ENCODE measurements at places on chromosomes 11 and 22.

GRCh38 chr11:43922744-43923405 lies 19.6 kb upstream of the C11orf96 start:
- no peak for DNase-seq

DNA sequence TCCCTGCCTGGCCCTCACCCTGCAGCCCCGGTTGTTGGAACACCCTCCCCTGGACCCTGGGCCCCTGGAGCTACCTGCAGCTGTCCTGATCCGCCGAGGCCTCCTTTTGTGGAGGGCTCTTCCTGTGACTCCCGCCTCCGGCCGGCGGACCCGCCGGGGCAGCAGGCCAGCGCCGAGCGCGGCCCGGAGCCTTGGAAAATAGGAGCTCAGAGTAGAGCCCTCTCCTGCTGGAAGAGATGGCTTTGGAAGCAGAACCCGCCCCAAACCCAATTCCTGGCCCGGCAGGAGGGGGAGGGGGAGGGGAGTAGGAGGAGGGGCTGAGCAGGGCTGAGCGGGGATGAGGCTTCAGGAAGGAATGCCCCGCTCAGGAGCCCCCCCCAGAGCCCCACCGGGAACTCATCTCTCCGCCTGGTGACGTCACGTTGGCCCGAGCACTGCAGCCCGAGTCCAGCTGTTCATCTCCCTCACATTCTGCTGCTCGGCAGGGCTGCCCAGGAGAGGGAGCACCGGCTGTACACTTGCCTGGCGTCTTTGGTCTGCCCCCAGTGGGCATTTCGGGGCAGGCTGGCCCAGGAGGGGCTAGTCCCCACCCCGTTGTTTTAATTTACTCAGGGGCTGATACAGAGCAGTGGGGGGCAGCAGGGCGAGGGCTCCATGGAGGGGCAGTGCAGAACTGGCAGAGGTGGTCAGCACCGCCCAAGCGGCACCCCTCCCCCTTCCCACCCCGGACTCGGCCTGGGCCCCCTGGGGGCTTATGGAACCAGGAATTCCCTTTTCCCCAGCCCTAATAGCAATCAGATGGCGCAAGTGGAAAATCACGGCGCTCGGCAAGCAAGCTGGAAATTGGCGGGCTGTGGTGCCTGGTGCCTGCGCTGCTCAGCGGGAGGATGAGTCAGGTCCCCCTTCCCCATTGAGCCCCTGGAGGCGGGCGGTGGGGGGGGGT lies at the start of gene MRGPRF:
MRGPRF (minus strand) TSS at position 238 of the 943 bp plus-strand sequence. CDS start 3,345 bp downstream, outside the sequence.
- peak; percentile 97 for DNase-seq

GRCh38 chr11:27055065-27055682 lies 14.6 kb downstream of the BBOX1 start:
- DNase-seq: peak; percentile 84

- DNase-seq: no peak
These were observed 939 bp upstream of the SH3BP1 start for GRCh38 chr22:37638391-37639069.

DNA sequence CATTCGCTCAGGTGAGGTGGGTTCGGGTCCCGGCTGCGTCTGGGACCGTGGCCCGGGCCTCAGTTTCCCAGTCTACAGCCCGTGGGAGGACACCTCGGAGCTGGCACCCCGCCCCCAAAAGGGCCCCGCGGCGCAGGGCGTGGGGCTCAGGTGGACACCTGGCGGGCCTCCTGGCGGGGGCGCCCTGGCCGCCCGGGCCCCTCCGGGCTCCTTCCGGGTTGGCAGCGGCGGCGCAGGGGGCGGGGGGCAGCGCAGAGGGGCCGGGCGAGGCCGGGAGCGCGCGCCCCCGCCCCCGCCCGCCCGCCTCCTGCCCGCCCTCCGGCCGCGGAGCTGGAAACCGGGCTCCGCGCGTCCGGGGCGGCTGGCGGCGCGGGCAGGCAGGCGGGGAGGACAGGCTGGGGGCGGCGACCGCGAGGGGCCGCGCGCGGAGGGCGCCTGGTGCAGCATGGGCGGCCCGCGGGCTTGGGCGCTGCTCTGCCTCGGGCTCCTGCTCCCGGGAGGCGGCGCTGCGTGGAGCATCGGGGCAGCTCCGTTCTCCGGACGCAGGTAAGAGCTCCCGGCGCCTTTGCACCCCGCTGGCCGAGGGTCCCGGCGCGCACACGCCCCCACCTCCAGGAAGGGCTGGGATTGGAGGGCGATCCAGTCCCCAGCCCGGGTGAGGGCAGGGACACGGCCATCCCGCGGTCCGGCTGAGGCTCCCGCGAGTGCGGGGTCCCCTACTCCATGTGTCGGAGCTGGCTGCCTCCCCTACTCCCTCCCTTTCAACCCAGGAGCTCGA lies at the start of gene EMID1:
EMID1 (plus strand) TSS at position 303 of the 778 bp plus-strand sequence; CDS start at position 446, 143 bp downstream.
- peak; percentile 84 for DNase-seq

GRCh38 chr11:65069217-65069616 lies 10.9 kb upstream of the NAALADL1 start:
- no peak for DNase-seq

DNA sequence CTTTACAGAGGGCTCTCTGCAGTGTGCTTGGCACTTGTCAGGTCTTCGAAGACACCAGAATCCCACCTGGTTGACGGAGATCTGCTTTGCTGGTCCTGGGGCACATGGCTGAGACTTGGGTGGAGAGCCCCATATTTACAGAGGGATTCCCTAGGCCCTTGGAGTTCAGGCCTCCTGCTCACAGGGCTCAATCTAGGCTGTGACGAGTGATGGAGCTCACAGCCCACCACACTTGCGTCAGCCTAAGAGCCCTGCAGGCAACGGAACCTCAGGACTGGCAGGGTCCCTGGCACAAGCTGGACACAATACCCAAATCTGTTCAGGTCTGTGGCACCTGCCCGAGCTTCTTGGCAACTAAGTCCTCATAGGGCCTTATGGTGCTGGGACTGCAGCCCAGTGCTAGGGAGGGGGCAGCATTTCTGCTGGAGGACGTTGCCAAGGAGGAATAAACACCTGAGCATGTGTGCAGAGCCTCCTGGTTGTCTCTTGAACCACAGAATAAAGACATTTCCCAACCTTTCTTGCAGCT lies 59.1 kb downstream of the KCNC1 start:
- no peak for DNase-seq

GRCh38 chr22:27540656-27541396 lies 260.7 kb downstream of the MN1 start:
- DNase-seq: no peak

DNA sequence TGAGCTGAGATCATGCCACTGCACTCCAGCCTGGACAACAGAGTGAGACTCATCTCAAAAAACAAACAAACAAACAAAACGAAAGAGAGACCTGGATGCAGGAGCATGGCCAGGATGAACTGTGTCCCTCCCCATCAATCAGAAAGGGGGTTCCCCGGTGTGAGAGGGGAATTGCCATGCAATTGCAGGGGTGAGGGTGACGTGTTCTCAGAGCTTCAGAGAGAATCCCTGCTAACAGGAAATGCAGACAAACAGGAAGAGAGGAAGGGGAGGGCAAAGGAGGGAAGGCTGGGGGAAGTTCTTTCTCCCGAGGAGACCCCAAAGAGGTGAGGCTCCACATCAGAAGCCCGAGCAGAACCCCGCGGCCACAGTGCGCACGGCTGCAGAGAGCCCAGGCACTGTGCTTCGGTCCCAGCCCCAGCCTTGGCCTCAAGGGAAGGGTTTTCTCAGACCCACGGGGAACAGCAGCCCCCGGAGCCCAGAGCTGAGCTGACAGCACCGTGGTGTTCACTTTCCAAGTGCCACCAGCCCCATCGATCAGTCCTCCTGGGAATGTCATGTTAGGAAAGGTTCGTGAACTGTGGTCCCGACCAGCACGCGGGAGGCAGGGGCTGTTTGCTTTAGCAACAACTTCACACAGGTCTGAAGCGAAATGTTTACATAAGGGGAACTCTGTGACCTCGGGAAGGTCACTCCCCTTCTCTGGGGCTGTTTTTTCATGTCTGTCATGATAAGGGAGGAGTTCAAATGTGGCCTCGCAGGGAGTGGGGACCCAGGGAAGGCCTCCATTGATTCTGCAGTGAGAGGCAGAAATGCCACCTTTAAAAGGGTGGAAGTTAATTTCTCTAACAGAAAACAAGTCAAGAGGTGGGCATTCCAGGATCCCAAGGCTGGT lies 108.0 kb upstream of the ANO1 start:
- DNase-seq: peak; percentile 97

- DNase-seq: no peak
These were observed 61.6 kb downstream of the SIK2 start for GRCh38 chr11:111663820-111664219.

DNA sequence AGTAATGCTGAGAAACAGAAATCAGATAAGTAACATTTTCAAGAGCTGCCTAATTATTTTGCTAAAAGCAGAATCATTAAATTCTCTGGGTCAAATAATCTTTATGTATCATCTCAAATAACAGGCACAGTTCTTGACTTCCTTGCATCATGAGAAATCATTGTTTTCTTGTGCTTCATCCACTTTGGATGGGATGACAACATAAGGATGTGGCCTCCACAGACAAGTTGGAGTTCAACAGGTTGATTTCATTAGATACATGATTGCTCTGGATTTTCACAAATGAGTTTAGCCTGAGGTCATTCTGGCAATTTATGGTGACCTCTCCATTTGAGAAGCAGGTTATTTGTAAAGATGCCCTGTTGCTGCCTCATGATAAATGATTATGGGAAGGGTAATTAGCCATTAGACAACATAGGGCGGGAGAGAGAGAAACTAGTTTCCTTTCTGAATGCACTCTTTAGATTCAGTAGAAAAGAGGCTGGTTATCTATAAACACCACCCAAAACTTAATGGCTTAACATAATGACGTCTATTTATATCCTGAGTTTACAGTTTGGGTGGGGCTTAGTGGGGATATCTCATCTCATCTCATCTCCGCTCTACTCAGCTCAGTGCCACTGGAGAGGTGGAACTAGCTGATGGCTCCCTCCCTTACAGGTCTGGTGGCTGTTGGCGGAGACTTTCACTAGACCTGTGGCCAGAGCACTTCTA lies 35.0 kb upstream of the ADORA2A start:
- no peak for DNase-seq

DNA sequence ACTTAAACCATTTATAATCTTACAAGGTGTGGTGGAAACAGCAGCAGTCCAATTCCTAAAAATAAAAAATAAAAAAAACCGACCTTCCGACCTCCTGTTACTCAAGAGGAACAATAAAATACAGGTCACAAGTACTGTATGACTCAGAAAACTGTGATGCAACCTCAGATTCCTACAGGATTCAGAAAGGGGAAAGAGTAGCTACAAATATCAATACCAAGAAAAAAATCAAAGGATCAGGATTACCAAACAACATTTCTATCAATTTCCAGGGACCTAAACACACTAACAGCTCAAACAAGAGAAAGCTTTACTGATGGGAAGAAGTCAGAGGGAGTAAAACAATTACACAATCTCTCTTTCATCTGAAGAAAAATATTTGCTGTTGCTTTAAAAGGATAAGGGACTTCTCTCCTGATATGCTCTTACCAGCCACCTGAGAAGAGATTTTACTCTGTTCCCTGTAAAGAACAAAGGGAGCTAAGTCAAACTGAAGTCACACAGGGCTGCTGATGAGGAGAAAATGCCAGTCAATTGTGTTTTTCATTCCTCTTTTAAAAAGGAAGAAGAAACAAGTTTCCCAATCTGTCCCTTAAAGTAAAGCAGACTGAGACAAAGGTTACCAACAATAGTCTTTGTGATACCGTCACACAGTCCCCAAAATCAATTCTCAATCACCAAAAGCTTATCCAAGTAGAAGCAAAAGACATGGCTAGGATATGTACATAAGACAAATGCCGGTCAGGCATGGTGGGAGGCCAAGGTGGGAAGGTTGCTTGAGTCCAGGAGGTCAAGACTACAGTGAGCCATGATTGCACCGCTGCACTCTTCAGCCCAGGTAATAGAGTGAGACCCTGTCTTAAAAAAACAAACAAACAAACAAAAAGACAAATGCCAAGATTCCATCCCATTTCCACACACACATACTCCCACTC lies 39.3 kb downstream of the AMBRA1 start:
- peak; percentile 44 for DNase-seq

- DNase-seq: no peak
These were observed 3.3 kb downstream of the GRIA4 start for GRCh38 chr11:105613183-105613582.

DNA sequence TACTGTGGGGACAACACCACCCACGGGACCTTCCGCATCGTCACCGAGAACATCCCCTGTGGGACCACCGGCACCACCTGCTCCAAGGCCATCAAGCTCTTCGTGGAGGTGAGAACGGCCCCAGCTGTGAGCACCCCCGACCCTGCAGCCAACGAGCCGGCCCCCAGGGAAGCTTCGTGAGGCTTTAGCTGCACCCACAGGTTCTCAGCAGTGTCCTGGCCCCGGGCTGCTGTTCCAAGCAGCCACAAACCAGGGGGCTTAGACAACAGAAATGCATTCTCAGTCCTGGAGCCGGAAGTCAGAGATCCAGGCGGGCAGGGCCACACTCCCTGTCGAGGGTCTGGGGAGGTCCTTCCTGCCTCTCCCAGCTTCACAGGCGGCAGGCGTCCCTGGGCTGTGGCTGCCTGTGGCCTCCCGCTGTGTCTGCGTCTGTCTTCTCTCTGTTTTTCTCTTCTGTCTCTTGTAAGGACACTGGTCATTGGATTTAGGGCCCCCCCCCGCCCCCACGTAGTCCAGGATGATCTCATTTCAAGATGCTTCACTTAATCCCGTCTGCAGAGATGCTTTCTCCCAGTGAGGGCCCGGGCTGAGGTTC lies 12.5 kb downstream of the MUC5B start:
- no peak for DNase-seq

DNA sequence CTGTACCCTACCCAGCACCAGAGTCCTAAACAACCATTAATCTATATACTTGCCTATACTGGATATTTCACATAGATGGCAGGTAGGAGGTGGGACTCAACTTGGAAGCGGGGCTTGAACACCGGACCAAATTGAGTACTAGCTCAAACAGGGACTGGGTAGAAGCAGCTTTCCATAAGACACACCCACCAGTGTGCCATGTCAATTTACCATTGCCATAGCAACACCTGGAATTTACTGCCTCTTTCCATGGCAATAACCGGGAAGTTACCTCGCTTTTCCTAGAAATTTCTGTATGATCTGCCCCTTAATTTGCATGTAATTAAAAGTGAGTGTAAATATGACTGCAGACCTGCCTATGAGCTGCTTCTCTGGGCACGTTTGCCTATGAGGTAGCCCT lies 38.6 kb upstream of the CUL5 start:
- DNase-seq: no peak

All from HuH-7.5 (cell line).